ENCODE measurements at places on chromosomes 5 and 9. TPM values are rescaled to one million over a fixed set of nuclear protein-coding genes. Genes with fewer than 3 reads are reported as not detected.

- H3K4me3 ChIP-seq: no peak overlapping the region
- H3K36me3 ChIP-seq: no peaks in the 10 kb centered on the region
- no peaks in the 10 kb centered on the region for H3K27me3 ChIP-seq
- no peaks in the 10 kb centered on the region for H3K4me1 ChIP-seq
Observed at GRCh38 chr5:137398154-137398553, 101.0 kb downstream of the SPOCK1 start.

GPR21 gene
- not detected for total RNA-seq

COL15A1 gene
- 15.3 TPM for total RNA-seq

CDX1 gene
- total RNA-seq: 351 TPM

Data from transverse colon (tissue), 4 donors.